ENCODE measurements at places on chromosomes 3 and 15.

DNA sequence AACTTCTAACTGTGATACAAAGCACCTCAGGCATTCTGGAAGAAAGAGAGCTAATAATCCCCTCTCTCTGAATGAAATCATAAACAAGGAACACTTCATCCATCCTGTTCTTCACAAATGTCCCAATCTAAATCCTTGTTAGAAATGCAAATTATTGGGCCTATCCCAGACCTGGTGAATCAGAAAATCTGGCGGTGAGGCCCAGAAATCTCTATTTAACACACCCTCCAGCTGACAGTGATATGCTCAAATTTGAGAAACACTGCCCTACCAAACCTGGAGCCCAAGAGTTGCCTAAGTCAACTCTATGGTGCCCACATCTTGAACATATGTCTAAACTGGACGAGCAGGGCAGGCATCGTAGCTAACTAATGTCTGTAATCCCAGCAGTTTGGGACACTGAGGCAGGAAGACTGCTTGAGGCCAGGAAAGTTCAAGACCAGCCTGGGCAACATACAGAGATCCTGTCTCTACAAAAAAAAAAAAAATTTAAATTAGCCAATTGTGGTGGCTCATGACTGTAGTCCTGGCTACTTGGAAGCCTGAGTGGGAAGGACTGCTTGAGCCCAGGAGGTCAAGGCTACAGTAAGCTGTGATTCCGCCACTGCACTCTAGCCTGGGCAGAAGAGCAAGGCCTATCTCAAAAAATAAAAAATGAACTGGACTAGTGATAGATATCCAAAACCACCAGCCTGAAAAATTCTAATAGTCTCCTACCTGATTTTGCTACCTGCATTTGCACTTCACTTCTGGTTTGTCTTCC, 23.1 kb downstream of the SCAP start:
- ATAC-seq = no peak

DNA sequence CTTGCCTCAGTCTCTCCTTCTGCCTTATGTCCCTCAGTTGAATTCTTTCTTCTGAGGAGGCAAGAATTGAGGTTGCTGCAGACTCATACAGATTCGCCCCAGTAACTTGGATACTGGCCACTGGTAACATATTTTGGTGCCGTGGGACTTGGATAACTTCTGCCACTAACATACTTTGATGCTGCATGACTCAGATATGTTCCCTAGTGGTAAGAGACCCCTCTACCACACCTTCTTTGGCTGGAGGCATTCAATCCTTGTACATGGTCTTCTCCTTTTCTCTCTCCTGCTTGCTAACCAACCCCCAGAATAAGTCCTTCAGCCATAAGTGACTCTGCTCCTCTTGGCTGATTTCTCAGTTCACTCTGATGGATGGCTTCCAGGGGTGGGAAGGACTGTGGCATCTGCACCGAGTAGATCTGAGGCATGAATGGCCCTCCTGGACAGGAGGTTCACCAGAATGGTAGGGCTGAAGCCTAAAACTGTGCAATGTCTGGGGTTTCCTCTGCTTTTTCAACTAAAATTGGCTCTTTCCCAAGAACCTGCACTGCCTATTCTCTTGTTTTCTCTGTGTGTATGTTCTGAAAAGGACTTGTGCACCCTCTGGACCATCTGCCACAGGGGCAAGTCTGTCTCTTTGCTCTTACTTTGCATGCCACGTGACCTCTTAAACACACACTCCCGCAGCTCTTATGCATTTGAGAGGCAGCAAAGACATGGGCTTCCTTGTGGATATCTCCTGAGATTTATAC, 55.5 kb upstream of the FSTL1 start:
- no peak for ATAC-seq

GRCh38 chr15:100019601-100020000, 286.4 kb upstream of the LYSMD4 start:
- no peak for ATAC-seq

DNA sequence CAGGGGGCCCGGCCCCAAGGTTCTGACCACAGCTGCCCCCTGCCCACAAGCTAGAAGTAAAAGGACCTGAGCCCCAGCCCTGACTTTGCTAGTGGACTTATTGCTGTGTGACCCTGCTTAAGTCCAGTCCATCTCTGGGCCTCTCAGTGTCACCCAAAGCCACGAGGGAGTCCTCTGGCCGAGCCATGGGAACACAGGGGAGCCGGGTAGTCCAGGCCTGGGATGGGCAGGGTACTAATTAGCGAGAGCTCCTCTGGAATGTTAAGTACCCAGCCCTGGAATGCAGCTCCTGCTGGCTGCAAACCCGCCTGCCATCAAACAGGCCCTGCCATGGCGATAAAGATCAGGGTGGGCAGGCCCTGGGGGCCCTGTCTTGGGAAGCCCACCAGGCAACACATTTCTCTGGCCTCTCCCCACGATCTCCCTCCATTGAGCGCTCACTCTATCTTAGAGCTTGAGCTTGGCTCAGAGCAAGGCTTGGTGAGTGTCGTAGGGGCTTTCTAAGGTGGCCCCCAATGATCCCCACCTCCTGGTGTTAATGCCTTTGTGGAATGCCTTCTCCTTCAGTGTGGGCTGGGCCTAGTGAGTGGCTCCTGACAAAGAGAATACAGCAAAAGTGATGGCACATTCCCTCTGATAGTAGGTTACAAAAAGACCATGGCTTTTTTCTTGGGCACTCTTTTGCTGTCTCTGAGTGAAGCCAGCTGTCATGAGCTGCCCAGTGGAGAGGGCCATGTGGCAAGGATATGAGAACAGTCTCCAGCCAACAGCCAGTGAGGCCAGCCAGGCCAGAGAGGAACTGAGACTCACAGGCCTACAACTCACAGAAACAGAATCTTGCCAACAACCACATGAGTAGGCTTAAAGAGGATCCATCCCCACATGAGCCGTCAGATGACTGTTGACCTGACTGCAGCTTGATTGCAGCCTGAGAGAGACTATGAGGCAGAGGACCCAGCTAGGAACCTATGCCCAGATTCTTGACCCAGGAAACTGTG, 133.1 kb downstream of the SMAD6 start:
- ATAC-seq = no peak

- no peak for ATAC-seq
These were observed 63.8 kb downstream of the SLC9A9 start for GRCh38 chr3:143784446-143784845.

DNA sequence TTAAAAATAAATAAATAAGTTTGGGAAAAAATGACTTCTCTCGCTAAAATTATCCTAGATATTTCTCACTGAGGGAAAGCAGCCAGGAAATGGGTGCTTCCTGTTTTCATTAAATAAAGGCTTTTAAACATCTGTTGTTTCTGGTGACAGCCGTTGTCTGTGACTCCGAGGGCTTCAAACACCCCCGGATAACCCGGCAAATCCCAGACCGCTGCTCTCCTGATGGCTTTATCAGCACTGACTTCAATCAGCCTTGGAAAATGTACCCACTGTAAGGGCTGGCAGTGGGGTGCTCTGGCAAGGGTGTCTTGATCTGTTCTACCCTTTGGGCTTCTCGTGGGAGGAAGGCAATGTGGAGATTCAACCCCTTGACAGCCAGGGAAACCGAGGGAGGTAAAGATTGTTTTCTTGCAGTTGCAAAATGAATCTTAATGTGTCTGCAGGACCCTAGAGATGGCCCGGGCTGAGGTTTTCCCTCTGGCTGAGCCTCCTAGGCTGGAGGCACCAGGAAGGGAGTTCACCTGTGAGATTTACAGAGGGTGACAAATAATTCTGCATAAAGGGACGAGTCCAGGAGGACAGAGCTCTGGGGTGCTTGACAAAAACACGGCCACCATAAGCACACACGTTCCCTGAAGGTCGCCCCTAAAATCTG, 33.6 kb upstream of the SEC13 start:
- ATAC-seq = no peak

DNA sequence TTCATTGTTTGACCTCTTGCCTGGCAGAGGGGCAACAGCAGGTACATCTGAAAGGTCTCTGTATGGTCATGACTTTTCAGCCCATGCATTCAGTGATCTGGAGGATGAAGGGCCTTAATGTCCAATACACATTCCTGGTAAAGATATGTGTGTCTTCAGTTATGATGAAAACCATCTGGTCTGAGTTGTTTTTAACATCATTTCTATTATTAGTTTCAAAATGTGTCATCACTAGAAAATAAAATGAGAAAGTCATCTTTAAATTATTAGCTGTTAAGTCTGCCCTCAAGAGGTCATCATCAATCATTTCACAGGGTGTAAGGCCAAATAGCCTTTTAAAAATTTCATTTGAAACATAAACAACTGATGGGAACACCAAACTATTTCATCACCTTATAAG, 92.1 kb upstream of the PLSCR4 start:
- ATAC-seq = no peak

DNA sequence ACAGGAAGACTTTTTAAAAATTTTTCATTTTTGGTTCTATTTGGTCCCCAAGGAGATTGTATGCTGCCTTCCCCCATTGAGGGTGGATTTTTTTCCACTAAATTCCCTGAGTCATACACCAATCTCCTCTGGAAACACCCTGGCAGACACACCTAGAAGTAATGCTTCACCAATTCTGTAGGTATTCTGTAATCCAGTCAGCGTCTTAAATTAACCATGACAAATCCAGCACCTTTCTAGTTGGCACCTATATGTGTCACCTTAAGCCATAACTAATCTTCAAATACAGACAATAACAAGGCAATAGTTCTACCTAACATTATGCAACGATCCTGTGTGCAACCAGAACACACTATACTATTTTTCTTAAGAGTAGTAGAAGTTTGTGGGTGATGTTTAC, 459.1 kb upstream of the NDN start:
- no peak for ATAC-seq

DNA sequence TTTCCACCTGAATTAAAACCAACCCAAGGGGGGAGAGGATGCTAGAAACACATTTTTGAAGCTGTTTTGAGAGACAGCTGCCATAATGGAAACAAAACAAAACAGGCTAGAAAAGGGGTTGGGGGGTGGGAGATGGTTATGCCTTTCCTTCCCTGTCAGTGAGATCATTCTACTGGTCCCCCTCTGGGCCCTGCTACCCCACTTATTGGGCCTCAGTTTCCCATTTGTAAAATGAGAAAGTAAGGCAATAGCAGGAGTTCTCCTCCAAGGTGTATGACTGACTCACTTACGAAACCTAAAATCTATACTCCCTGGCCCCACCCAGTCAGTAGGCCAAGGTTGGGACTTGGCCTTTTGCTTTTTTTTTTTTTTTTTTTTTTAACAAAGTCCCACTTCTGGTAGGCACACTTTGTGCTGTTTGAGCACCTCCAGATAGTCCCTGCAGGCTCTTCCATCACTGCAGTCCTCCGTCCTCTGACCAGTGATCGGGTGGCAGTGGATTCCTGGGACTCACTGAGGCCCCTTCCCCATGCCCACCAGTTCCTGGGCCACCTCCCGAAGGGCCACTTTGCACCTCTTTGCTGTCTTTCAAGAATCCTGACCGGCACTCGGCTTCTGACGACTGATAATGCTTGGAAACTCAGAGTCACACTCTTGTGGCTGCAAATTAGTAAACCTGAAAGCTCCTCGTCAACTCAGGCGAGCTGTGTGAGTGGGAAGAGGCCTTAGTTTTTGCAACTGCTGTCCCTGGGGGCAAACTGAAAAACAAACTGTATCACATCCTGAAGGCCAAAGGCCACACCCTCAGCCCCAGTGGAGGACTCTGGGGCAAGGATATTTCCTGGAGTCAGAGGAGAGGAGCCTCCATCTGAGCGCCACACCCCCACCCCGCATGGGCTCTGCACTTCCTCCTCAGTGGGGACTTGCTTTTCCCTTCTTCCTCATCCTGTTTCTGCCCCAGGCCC, 6.7 kb upstream of the PSTPIP1 start:
- peak; percentile 92 for ATAC-seq

- no peak for ATAC-seq
These were observed 90.0 kb downstream of the MEGF11 start for GRCh38 chr15:66163553-66163952.

DNA sequence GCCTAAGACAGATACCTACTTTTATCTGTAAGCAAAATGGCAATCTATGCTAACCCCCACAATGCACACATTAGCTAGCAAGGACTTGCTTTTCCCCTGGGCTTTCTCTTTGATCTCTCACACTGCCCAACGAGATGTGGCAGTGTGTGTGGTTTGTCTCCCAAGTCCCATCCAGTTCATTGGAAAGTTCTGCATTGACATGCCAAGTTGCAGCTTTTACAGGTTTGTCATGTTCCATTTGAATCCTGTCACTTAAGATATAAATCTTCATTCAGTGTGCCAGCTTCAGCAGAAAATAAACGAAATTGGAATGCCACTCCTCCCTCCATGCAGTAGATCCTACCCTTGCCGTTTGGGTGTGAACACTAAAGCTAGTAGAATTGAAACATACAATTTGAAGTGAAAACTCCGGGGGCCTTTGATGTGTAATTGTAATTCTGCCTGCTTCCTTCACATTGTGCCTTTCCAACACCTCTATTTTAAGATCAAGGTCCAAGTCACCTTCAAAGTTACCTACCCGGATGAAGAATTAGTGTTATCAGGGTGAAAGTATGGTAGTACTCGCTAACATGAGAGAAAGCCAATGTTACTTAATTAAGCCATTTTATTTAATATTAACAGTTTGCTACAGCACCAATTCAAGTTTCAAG, 130.9 kb upstream of the BHLHE40 start:
- ATAC-seq = no peak
